Activated T-cell treated with anti-CD3 and anti-CD28 coated beads, Interleukin-2, amount 50 U/mL, for 72 hours (primary cell): ENCODE measurements at places on chromosomes 13 and 19.

DNA sequence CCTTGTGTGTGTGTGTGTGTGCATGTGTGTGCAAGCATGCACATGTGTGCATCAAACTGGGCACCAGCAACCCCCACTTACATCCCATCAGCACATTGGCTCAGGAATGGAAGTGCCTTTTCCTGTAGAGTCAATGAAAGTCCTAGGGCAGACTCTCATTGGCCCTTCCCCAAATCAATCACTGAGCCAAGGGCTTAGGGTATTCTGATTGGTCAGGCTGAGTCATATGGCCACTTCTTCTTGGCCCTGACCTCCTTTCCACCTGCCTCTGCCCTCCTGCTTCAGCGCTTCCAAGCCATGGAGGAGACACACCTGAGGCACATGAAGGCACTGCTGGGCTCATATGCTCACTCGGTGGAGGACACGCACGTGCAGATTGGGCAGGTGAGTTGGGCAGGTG lies 20.9 kb downstream of the FCHO1 start:
- DNase-seq: no peak

GRCh38 chr13:113597391-113598080 lies 13.0 kb downstream of the TFDP1 start:
- no peak for DNase-seq

- no peak for DNase-seq
Measured at GRCh38 chr19:58044391-58044790, 10.6 kb downstream of the ZSCAN1 start.

DNA sequence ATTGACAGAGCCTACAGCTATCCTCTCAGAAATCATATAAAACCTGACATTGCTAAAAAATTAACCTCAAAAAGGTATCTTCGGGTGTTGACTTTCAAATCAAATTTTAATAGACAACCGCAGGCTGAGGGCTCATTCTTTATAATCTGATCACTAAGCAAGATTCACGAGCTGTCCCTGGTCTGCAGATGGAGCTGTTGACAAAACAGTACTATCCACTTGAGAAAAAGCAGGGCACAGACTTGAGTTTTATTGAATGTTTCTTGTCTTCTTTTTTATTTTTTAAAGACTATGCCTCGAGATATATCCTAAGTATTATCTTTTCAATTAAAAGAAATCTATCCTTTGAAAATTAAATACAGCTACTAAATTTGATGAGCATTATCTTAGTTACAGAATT lies 540.5 kb downstream of the PCDH9 start:
- DNase-seq: no peak

GRCh38 chr19:11233073-11233472 lies 6.3 kb upstream of the ANGPTL8 start:
- no peak for DNase-seq

GRCh38 chr13:78323848-78324247 lies 279.5 kb downstream of the POU4F1 start:
- no peak for DNase-seq

DNA sequence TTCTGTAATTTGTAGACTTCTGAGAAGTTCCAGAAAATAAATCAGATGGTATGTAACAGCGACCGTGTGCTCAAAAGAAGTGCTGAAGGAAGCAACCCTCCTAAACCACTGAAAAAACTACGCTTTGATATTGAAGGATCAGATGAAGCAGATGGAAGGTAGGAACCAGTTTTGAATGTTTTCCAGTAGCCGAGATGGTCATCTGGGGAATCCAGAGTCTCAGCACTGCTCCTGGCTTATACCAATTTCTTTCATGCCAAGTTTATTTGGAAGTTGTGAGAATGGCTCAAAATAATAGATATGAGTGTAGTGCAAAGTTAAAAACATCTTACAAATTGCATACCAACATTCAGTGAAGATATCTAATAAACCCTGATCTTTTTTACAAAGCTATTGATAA lies 56.2 kb downstream of the RCBTB2 start:
- DNase-seq: no peak

DNA sequence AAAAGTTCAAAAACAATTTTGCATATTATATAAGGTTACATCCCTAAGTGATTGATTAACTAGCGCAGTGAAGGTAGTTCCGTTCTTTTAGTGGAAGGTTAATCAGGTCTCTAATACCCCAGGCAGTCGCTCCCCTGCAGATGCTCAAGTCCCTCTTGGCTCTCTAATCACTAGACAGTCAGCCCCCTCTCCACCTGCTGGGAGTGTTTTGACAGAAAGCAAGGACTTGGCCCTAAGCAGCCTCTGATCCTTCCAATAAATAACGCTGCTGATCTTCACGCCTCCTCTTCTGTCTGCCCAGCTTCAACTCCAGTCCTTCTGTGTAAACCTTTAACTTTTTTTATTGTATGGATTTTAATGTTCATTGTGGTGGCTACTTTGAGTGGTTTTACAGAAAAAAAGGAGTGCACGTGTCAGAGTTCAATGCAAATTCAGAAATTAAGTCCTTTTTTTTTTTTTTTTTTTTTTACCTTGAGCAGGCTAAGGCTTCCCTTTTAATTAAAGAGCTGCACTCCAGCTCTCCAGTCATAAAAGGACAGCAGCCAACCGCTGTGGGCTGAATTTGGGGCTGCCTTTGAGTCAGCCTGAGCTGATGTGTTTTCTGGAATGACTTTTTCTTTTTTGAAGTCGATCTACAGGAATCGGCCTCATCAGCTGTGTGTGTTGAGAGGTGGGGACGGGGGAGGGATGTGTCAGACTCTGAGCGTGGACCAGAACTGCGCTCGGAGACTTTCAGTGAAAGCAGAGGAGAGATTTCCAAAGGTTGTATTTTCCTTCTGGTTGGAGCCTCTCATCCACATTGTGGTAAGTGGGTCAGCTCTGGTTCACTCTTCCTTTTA lies 33.8 kb upstream of the MYO16 start:
- DNase-seq: peak; percentile 44

DNA sequence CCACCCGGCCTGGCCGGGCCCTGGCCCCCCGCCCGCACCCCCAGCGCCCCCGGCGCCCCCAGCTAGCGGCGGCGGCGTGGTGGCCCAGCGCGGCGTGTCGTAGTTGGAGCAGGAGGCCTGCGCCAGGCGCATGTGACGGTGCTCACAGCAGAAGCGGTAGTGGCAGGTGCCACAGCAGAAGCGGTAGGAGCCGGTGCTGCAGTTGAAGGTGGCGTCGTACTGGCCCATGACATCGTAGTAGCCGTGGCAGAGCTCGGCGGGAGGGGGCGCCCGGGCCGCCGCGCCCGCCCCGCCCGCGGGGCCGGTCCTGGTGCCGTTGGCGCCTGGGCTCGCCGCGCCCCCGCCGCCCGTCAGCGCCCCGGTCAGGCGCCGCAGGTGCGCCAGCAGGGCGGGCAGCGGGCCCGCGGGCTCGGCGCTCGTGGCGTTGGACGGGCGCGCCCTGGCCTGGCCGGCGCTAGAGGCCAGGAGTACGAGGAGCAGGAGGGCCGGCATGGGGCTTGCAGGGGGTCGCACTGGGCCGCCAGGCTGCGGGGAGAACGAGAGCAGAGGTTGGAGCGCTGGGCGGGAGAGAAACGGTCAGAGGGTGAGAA lies 633 bp downstream of the SHISA7 start:
- DNase-seq: no peak

GRCh38 chr19:57406516-57407123 lies 4.3 kb upstream of the ZNF17 start:
- peak; percentile 76 for DNase-seq

- DNase-seq: no peak
Measured at GRCh38 chr19:33048806-33049676, 15.6 kb downstream of the RHPN2 start.

GRCh38 chr13:91045351-91046034 lies 302.0 kb upstream of the MIR17HG start:
- no peak for DNase-seq

DNA sequence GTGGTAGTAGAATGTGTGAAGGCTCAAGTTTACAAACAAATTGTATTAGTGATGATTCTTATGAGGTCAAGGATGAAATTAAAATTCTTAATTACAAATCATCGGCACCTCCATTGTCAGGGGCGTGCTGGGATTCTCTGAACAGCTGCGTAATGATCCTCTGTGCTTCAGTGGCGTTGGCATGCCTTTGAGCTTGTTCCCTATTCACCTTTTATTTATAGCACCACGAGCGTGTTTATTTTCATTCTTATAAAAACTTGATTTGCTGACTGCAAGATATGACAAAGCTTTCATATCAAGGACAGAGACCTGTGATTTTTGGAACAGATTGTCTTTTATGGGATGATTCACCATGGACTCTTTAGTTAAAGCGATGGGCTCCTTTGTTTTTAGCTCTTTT lies 18.2 kb upstream of the UBL3 start:
- DNase-seq: no peak

DNA sequence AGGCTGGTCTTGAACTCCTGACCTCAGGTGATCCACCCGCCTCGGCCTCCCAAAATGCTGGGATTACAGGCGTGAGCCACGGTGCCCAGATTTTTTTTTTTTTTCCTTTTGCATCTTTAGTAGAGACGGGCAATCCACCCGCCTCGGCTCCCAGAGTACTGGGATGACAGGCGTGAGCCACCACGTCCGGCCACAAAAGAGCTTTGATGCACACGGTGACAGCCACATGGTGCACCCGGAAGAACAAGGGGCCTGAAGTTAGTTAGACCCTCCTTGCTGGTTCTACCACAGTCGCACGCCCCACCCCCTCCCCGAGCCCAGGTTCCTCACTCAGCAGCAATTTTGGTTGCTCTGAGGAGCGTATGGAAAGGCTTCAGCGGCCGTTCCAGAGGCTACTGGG lies 54.2 kb upstream of the USE1 start:
- DNase-seq: no peak

DNA sequence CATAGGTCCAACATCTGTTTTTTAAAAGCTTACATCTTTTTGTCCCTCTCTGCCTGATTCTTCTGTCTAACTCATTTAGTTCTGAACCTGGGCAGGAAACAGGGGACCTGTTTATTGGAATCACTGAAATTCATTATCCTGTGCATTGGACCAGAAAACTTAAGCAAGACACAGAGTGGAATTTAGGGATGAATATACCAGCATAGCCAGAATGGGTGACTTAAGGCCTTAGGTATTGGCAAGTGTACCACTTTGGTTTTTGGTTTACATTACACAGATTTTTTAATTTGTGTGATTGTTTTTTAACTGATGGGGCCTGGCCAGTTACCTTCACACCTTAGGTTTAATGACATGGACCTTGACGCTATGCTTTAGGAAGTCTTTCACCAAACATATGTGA lies 232.5 kb downstream of the GPC5 start:
- no peak for DNase-seq

GRCh38 chr19:2249880-2250765 lies 1.0 kb downstream of the AMH start:
- DNase-seq: no peak

DNA sequence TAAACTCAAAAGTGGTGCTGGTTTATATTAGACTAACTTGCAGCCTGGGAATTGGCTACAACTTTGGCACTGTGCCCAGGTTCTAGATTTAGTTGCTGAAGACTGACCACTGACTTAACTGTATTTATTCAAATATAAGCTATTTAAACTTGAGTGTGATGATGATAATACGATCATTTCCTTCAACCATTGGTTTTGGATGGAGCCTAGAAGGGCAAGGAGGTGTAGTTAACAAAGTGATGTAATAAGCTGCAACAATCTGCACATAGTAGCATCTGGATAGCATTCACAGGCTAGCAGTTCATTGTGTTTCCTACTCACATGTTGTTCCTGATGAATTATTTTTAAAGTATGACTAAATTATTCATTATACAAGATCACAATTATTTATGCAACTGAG lies 55.2 kb upstream of the DACH1 start:
- no peak for DNase-seq

DNA sequence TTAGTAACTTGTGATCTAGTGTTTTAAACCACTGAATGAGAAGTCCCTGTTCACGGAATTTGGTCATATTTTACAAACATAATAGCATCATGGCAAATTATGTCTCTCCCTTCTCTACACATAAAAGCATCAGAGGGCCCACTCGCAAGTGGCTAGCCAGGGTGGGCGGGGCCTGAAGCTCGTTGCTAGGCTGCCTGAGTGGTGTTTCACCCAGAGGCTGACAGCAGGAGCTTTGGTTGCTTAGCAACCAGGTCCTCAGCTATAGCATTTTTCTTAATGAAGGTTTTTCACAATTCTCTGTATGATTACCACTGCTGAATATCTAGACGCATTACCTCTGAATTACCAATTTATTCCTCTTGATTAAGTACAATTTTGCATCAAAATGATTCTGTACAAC lies 126.5 kb downstream of the NALCN start:
- DNase-seq: no peak

DNA sequence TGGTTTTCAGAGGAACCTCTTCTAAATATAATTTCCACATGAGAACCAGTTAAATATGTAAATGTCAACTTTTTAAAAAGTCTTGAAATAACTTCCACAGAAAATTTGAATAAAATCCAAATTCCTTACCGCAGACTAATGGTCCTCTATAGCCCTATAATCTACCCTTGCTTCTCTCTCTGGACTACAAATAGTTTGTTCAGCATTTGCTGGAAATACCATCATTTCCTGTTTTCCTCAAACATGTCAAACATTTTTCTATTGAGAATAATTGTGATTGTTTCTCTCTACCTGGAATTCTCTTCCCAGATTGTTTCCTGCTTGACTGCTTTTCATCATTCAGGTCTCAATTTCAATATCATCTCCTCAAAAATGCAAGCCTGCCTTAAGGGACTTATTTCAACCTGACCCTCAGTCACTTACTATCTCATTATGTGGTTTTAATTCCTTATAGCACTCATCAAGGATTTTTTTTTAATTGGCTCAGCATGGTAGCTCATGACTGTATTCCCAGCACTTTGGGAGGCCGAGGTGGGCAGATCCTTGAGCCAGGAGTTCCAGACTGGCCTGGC lies 898.9 kb upstream of the MIR17HG start:
- DNase-seq: no peak

- DNase-seq: peak; percentile 98
Measured at GRCh38 chr19:47243776-47244547, 12.4 kb upstream of the CCDC9 start.

GRCh38 chr13:32267836-32268439 lies 47.2 kb downstream of the ZAR1L start:
- peak; percentile 57 for DNase-seq

- no peak for DNase-seq
Measured at GRCh38 chr13:103243495-103243894, 177.3 kb upstream of the SLC10A2 start.

DNA sequence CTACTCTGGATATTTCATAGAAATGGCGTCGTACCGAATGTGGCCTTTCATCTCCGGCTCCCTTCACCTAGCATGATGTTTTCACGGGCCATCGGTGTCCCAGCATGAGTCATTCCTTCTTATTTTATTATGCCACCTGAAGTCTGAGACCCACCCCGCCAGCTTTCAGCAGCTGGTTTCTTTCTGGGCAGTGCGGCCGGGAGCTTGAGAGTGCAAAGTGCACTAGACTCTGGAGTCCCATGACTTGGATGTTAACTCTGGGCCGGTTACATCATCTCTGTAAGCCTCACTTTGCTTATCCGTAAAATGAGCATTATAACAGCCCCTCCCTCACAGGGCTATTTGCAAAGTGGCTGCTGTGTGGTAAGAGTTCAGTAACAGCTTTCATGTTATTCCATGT lies 5.8 kb upstream of the KMT5C start:
- DNase-seq: no peak

GRCh38 chr13:94063848-94064247 lies 415.6 kb downstream of the DCT start:
- DNase-seq: no peak

- DNase-seq: no peak
Measured at GRCh38 chr19:4580961-4581665, 21.6 kb upstream of the SEMA6B start.
